ENCODE measurements at places on chromosomes 5 and 9. TPM values are rescaled to one million over a fixed set of nuclear protein-coding genes. Genes with fewer than 3 reads are reported as not detected.

Gene MARVELD2
- total RNA-seq = 19.7 TPM

Gene DRD1
- total RNA-seq = not detected

Gene GPX8
- 0.99 TPM for total RNA-seq

Gene ANKRD18B
- 6.0 TPM for total RNA-seq

DNA sequence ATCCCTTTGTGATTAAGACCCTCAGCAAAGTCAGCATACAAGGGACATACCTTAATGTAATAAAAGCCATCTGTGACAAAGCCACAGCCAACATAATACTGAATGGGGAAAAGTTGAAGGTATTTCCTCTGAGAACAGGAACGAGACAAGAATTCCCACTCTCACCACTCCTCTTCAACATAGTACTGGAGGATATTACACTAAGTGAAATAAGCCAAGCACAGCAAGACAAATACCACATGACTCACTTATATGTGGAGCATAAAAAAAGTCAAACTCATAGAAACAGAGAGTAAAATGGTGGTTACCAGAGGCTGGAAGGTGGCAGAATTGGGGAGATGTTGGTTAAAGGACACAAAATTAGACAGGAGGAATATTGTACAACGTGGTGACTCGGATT is 118.1 kb upstream of the NFIL3 start:
- DNase-seq = no peak
- no peaks in the 10 kb centered on the region for H3K36me3 ChIP-seq
- no peak overlapping the region for H3K27ac ChIP-seq
- no peaks in the 10 kb centered on the region for H3K27me3 ChIP-seq
- no peaks in the 10 kb centered on the region for H3K4me1 ChIP-seq

GRCh38 chr5:178246624-178247279 is 14.2 kb upstream of the PHYKPL start:
- no peak overlapping the region for H3K4me3 ChIP-seq
- H3K36me3 ChIP-seq = no peaks in the 10 kb centered on the region
- no peaks in the 10 kb centered on the region for H3K4me1 ChIP-seq
- no peak overlapping the region for H3K27ac ChIP-seq
- no peaks in the 10 kb centered on the region for H3K27me3 ChIP-seq

GRCh38 chr5:2515180-2515764 is 236.2 kb downstream of the IRX2 start:
- no peaks in the 10 kb centered on the region for H3K36me3 ChIP-seq
- no peaks in the 10 kb centered on the region for H3K27me3 ChIP-seq
- H3K4me3 ChIP-seq = no peak overlapping the region
- no peak for DNase-seq
- H3K27ac ChIP-seq = no peak overlapping the region

- no peaks in the 10 kb centered on the region for H3K27me3 ChIP-seq
- no peak for DNase-seq
- no peak overlapping the region for H3K4me3 ChIP-seq
- no peak overlapping the region for H3K27ac ChIP-seq
- H3K4me1 ChIP-seq = no peaks in the 10 kb centered on the region
Observed at GRCh38 chr5:143426437-143426991, 23.0 kb upstream of the NR3C1 start.

DNA sequence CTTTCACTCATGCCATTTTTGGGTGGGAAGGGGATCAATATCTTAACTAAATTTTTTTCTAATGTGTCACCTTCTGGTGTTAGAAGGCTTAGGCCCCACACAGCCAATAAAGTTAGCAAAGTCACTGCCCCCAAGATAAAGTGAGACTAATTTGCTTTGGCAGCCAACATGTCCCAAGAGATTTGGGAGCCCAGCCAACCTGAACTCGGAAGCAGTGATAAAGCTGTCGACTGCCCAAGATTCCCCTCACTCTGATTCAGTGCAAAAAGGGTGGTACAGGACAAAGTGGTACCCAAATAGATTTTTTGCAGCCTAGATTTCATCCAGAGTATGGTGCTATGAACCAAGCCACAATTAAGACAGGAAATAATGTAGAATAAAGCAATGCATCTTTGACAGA is 572.5 kb upstream of the ARRDC3 start:
- no peaks in the 10 kb centered on the region for H3K27me3 ChIP-seq
- H3K36me3 ChIP-seq = no peaks in the 10 kb centered on the region
- peak; percentile 40 for DNase-seq
- H3K27ac ChIP-seq = no peak overlapping the region

DNA sequence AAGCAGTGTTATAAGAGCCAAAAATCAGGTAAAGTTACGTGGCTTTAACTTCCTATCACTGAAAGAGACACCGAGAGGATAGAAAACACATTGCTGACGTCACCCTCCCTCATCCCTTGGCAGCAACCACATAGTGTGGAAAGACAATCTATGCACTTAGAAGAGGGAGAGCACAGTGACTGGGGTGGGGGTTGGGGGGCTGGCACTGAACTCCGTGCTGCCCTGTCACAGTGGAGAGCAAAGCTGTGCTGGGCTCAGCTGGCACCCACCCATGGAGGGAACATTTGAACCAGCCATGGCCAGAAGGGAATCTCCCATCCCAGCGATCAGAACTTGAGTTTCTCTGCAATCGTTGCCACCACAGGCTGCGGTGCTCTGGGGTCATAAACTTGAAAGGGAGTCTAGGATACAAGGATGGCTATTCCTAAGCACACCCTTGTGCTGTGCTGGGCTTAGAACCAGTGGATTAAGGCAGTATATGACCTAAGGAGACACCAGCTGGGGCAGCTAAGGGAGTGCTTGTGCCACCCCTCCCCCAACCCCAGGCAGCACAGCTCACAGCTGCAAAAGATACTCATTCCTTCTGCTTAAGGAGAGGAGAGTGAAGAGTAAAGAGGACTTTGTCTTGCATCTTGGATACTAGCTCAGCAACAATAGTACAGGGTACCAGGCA is 73.4 kb downstream of the KIAA0825 start:
- DNase-seq = no peak
- no peak overlapping the region for H3K4me3 ChIP-seq
- H3K27me3 ChIP-seq = no peaks in the 10 kb centered on the region
- H3K4me1 ChIP-seq = no peaks in the 10 kb centered on the region
- no peak overlapping the region for H3K27ac ChIP-seq
- no peaks in the 10 kb centered on the region for H3K36me3 ChIP-seq

GRCh38 chr5:73921741-73922140 is 295.7 kb downstream of the ARHGEF28 start:
- DNase-seq = no peak
- H3K4me3 ChIP-seq = no peak overlapping the region
- H3K27me3 ChIP-seq = no peaks in the 10 kb centered on the region
- H3K4me1 ChIP-seq = peaks cover 34% of the 10 kb centered on the region
- H3K36me3 ChIP-seq = no peaks in the 10 kb centered on the region

All from body of pancreas (tissue), 4 donors.